Thoracic aorta endothelial cell (primary cell): ENCODE measurements at places on chromosomes 1 and 21. TPM values are rescaled to one million over a fixed set of nuclear protein-coding genes. Genes with fewer than 3 reads are reported as not detected.

The TLR5 gene
- 0.27 and 0.72 TPM in 2 replicates for total RNA-seq

The SYCP1 gene
- not detected in 2 replicates for total RNA-seq

The SLC2A5 gene
- 0.29 TPM in 1 of 2 replicates, not detected in the other for total RNA-seq

The FAM72B gene
- total RNA-seq = 6.4 and 9.4 TPM in 2 replicates

The TTC34 gene
- total RNA-seq = 0.13 and 0.14 TPM in 2 replicates

The SLC45A3 gene
- total RNA-seq = 7.0 and 10.1 TPM in 2 replicates

The TTC39A gene
- total RNA-seq = 1.2 and 1.6 TPM in 2 replicates

The ADAMTSL4 gene
- total RNA-seq = 0.27 and 0.86 TPM in 2 replicates

The SFN gene
- not detected in 2 replicates for total RNA-seq

The SERPINC1 gene
- total RNA-seq = not detected in 2 replicates

The TMEM201 gene
- 10.1 and 14.3 TPM in 2 replicates for total RNA-seq

The CLCNKA gene
- not detected in 2 replicates for total RNA-seq

The WNT3A gene
- total RNA-seq = not detected in 2 replicates

The CCDC27 gene
- not detected in 2 replicates for total RNA-seq

The ITLN2 gene
- total RNA-seq = 0.27 TPM in 1 of 2 replicates, not detected in the other

The SPRR2G gene
- not detected in 2 replicates for total RNA-seq

The PALMD gene
- 76.2 and 127 TPM in 2 replicates for total RNA-seq

The ECM1 gene
- total RNA-seq = 0.57 and 0.93 TPM in 2 replicates

The SPRR1B gene
- not detected in 2 replicates for total RNA-seq

The COL6A1 gene
- 10.8 and 19.0 TPM in 2 replicates for total RNA-seq

The AMY2A gene
- total RNA-seq = not detected in 2 replicates

The GPR153 gene
- 1.1 and 1.5 TPM in 2 replicates for total RNA-seq

The ARHGEF16 gene
- 0.27 and 1.0 TPM in 2 replicates for total RNA-seq

The PANK4 gene
- 25.8 and 27.1 TPM in 2 replicates for total RNA-seq

The PLPPR5 gene
- total RNA-seq = not detected in 2 replicates

The CD5L gene
- total RNA-seq = not detected in 2 replicates

The VASH2 gene
- total RNA-seq = 0.14 and 0.27 TPM in 2 replicates

The SPRR2F gene
- not detected in 2 replicates for total RNA-seq

The NTNG1 gene
- total RNA-seq = 0.13 and 1.0 TPM in 2 replicates

The RABGAP1L gene
- total RNA-seq = 36.3 and 39.2 TPM in 2 replicates

The TEDDM1 gene
- not detected in 2 replicates for total RNA-seq

The ITGB2 gene
- total RNA-seq = 0.07 TPM in 1 of 2 replicates, not detected in the other

The RAD54L gene
- 7.3 and 11.1 TPM in 2 replicates for total RNA-seq

The DMRTA2 gene
- total RNA-seq = not detected in 2 replicates

The BARHL2 gene
- not detected in 2 replicates for total RNA-seq

The TRIM17 gene
- not detected in 2 replicates for total RNA-seq

The PRXL2B gene
- total RNA-seq = 32.0 and 41.6 TPM in 2 replicates

The PRKCZ gene
- 0.40 and 0.72 TPM in 2 replicates for total RNA-seq

The RNF186 gene
- not detected in 2 replicates for total RNA-seq

The SIM2 gene
- total RNA-seq = 0.07 and 0.13 TPM in 2 replicates

The CD52 gene
- total RNA-seq = not detected in 2 replicates

The HAO2 gene
- not detected in 2 replicates for total RNA-seq

The SPRR2B gene
- not detected in 2 replicates for total RNA-seq

The IFNLR1 gene
- total RNA-seq = not detected in 2 replicates

The ARHGAP29 gene
- 333 and 361 TPM in 2 replicates for total RNA-seq

The TTLL7 gene
- 6.5 and 11.8 TPM in 2 replicates for total RNA-seq
